GM19239 (cell line): ENCODE measurements at places on chromosomes 16 and 17.

- no peak for DNase-seq
Observed at GRCh38 chr16:56828647-56829046, 36.4 kb upstream of the SLC12A3 start.

GRCh38 chr17:46173153-46173552 is 20.1 kb downstream of the KANSL1 start:
- no peak for DNase-seq

DNA sequence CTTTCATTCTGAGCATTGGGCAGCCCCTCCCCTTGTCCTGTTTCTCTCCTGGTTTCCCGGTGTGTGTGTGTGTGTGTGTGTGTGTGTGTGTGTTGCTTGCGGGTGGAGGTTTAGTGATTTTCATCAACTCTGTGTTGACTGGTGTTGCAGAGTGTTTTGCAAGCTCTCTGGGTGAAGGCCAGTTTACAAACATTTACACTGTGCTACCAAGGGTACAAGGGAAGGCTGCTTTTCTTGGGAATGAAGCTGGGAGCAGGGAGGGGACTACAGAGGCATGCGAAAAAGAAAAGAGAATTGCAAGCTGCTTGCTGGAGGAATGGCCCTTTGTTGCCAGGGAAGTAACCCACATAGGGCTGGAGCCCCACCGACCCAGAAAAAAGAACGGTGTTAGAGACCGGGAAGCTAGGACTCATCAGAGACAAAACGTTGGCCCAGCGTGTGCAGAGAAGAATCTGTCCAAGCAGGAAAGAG is 29.6 kb downstream of the HS3ST3B1 start:
- no peak for DNase-seq

GRCh38 chr16:84180519-84181140 is 6.2 kb downstream of the TAF1C start:
- no peak for DNase-seq

DNA sequence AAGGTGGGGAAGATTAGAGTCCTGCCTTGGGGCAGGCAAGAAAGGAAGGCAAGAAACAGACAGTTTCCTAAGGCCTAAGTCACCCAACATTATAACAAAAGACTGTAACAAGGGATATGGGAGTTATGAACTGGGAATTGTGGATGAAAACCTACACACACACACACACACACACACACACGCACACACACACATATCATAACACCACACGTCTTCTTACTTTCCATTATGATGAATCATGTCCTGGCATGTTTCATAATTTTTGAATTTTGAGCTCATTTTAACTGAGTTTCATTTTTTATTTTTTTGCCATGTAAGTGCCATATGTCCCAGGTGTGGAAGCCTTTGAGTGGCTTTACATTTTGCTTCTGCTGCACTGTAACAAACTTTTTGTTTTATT is 29.9 kb downstream of the HS3ST2 start:
- no peak for DNase-seq

GRCh38 chr16:21666772-21667171 is 3.0 kb downstream of the OTOA start:
- DNase-seq, result no peak

GRCh38 chr17:49717371-49717861 is 9.7 kb upstream of the SLC35B1 start:
- DNase-seq, result no peak

DNA sequence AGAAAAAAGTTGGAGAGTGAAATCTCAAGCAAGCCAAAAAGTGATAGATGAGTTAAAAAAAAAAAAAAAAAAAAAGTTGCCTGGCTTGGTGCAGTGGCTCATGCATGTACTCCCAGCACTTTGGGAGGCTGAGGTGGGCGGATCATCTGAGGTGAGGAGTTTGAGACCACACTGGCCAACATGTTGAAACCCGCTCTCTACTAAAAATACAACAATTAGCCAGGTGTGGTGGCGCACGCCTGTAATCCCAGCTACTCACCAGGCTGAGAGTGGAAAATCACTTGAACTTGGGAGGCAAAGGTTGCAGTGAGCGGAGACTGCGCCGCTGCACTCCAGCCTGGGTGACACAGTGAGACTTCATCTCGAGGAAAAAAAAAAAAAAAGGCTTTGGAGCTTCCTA is 668.8 kb downstream of the WWOX start:
- DNase-seq, result no peak

DNA sequence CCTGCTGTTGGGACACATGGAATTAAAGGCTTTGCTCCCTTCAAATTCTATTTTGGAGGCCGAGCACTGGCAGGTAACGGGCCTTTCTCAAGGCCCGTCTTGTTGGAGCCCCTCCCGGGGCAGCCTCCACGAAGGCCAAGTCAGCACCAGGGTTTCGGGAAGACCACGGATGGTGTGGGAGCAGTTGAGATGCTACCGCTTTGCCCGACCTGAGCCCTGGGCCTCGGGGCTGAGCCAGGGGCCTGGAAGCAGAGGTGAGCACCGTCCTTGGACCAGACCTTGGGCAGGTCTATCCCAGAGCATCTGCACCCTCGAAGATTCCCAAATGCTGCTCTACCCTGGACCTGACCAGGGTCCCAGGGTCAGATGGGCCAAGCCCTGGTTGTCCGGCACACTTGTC is 23.0 kb downstream of the C17orf100 start:
- DNase-seq, result no peak

- no peak for DNase-seq
Observed at GRCh38 chr16:11088074-11088730, 143.8 kb downstream of the CLEC16A start.

GRCh38 chr17:48790607-48791127 is 26.4 kb downstream of the TTLL6 start:
- DNase-seq, result no peak

- DNase-seq, result peak; percentile 92
Observed at GRCh38 chr16:89917773-89918452, 749 bp upstream of the MC1R start.

GRCh38 chr16:84689111-84689510 is 10.7 kb upstream of the USP10 start:
- DNase-seq, result no peak

DNA sequence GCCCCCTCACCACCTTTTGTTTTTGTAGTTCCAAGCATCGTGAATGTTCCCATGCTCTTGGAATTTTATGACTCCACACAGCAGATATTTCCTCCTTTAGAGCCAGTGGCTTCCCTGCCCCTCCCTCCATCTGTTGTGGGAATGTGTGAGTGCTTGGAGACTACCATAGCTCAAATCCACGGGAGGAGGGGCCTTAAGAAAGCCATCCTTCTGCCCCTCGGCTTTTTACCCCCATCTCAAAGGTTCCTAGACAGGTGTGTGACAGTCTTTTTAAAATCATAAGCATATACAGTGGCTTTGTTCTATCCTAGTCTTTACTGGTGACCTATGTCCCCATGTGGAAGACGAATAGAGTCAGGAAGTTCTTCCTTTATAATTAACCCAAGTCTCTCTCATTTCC is 47.2 kb downstream of the YPEL2 start:
- DNase-seq, result no peak

DNA sequence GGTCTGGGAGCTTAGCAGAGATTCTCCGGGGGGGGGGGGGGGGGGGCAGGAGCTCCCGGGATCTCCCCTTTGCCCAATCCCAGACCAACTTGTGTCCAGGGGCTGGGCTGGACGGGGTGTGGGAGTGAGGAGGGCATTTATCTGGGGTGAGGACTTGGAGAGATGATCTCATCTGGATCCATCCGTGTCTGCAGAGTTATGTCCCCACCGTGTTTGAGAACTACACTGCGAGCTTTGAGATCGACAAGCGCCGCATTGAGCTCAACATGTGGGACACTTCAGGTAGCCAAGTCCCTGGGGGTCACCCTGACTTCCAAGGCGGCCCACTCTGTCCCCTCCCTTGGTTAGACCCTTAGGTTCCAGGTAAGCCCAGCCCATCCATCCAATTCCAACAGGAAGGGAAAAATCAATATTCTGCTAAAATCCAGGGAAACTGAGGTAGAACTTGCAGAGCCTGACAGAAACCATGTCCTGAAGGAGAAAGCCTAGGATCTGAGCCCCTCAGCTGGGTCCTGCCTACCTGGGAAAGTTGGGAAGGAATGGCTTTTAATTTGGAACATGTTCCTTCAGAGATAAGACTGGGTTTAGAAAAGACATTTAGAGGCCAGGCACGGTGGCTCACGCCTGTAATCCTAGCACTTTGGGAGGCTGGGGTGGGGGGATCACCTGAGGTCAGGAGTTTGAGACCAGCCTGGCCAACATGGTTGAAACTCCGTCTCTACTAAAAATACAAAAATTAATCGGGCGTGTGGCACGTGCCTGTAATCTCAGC is 921 bp downstream of the RND2 start:
- DNase-seq, result no peak

DNA sequence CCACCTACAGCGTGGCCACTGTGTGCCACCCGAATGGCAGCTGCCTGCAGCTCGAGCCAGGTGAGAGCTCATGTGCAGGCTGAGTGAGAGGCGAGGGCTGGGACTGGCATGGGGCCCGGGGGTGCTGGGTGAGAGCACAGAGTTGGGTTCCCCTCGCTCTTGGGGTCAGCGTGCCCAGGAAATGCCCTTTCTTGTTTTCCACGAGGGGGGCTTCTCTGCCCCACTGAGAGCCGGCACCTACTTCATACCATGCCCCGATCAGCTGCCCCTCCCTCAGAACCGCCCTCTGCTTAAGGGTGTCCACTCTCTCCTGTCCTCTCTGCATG is 10.1 kb downstream of the ACE start:
- DNase-seq, result no peak

GRCh38 chr16:67613808-67614207 is 31.1 kb upstream of the CARMIL2 start:
- DNase-seq, result no peak

GRCh38 chr17:58318065-58318481 is 10.5 kb downstream of the TSPOAP1 start:
- no peak for DNase-seq

DNA sequence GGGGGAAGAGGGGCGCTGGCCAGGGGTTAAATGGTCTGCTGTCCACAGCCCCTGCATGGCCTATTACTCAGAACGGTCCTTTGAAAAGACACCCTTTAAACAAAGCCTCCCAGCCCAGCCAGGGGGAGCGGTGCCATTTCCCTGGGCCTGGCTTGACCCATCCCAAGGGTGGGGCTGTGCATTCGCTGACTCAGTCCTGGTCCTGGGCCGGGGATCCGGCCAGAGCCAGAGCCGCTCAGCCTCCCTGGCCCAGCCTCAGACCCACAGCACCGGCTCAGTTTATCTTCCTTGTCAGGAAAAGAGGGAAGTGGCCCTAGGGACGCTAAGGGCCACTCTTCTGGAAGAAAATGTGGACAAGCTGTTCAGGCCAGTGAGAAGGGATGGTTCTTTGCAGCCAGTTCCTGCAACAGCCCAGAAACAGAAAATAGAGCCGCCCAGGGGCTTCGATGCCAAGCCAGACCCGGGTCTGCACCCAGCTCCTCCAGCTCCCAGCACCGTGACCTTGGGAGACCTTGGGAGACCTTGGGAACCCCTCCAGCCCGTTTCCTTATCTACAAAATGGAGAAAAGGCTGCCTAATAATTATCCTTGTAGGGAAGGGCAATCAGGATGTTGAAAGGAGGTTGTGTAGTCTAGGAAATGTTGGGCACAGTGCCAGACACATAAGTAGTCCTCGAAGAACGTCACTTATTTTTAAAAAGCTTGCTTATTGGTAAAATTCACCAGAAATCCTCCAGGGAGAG is 82.5 kb downstream of the ZDHHC7 start:
- no peak for DNase-seq

DNA sequence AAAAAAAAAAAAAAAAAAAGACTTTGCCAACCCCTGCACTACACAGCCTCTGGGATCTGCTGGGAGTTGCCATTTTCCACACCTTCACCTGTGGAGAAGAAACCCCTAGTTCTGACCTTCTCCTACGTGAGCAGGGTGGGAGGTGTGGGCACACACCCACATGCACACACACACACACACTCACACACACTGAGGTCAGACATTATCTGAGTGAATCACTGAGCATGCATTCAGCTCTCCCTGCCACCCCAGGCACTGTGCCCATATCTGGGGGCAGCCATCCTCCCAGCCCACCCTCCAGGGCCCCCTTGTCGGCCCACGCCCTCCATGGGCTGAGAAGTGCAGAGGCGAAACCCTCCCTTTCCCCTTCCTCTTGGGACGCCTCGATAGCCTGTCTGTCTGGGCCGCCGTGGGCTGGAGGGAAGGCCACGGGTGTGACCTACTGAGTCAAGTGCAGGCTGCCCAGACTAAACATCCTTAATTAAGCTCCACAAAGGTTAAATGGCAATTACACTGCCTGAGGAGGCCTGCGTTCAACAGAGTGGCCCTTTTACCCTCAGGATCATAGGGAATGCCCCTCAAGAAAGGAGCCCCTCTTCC is 143.8 kb downstream of the C16orf95 start:
- no peak for DNase-seq

- no peak for DNase-seq
Observed at GRCh38 chr16:29784157-29784556, 6.1 kb downstream of the ZG16 start.

DNA sequence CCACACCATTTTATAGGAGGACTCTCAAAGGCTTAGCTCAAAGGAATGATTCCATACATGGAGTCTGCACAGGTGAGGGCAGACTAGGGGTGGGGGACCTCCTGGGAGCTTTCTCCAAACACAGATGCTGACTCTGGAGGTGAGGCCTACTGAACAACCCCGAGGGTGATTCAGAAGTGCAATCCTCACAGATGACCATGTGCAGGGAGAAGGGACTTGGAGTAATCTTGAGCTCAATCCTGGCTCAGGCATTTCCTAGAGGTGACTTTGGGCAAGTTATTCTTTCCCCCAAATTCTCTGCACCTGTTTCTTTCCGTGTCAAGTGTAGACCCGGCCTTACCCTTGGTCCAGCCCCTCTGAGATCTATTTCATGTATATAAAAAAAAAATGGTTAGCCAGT is 401.5 kb downstream of the SLC39A11 start:
- DNase-seq, result no peak

DNA sequence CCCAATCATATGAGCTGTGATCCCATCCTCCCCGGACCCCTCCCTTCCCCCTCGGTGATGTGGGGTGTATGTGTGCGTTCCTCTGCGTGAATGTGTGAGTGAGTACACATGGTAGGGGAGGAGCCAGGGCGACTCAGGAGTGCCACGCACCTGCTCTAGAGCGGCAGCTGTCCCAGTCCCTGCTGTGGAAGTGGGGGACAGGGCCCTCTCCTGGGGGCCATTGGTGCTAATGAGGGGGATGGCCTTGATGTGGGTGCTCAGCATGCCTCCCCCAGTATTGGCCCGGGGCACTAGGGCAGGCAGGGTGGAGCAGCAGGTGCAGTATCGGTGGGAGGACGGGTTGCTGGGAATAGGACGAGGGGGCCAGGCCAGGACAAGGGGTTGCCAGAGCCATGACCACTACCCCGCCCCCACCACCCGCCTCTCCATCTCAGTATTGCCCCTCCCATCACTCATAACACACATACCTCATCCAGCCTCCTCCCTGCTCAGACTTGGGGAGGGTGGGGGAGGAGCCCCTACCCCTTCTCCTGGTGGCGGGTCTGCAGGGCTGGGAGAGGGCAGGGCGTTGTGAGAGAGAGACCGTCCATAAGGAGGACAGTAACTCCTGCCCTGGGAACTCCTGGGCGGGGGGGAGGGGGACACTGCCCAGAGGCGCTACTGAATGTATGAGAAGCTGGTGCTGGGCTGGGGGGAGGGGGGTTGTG is 8.5 kb downstream of the NR1D1 start:
- DNase-seq, result no peak
